ENCODE measurements at places on chromosomes 1 and 21. TPM values are rescaled to one million over a fixed set of nuclear protein-coding genes. Genes with fewer than 3 reads are reported as not detected.

The INSRR gene
- 0.01 TPM for polyA plus RNA-seq

The NOS1AP gene
- 0.53 TPM for polyA plus RNA-seq

The CREB3L4 gene
- 9.4 TPM for polyA plus RNA-seq

The FAM177B gene
- 0.02 TPM for polyA plus RNA-seq

The S100A9 gene
- 47,233 TPM for polyA plus RNA-seq

The TMEM200B gene
- polyA plus RNA-seq = 2.1 TPM

The CFAP74 gene
- 0.04 TPM for polyA plus RNA-seq

The TBX15 gene
- polyA plus RNA-seq = not detected

The MARK1 gene
- 3.8 TPM for polyA plus RNA-seq
